NCI-H2081 treated with DMSO at 0.1 percent for 48 hours (cell line): ENCODE measurements at places on chromosomes 7 and 10.

DNA sequence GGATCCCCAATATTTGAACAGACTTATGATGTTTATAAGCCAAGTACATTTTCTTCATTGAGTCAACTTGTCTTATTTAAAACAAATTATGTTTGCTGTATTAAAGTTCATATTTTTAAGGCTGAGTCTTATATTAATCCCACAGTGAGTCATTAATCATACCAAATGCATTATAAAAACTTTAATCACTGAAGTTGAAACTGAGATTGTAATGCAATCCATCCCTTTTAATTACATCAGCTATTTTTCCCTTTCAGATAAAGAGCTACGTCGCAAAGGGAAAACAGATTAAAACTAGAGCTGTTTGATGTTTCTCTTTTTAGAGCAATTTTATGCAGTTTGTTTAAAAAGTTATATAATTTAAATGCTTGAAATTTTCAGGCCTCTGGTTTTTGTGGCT is 183.0 kb downstream of the ARID5B start:
- DNase-seq = no peak

- no peak for DNase-seq
Observed at GRCh38 chr10:128491686-128492085, 365.5 kb upstream of the MKI67 start.

GRCh38 chr7:123836656-123837055 is 8.3 kb upstream of the HYAL4 start:
- DNase-seq = no peak

GRCh38 chr10:13536674-13537366 is 8.0 kb upstream of the BEND7 start:
- no peak for DNase-seq

- DNase-seq = no peak
Observed at GRCh38 chr7:1996816-1997215, 235.9 kb downstream of the MAD1L1 start.

GRCh38 chr10:52950578-52950977 is 178.0 kb upstream of the MBL2 start:
- no peak for DNase-seq

DNA sequence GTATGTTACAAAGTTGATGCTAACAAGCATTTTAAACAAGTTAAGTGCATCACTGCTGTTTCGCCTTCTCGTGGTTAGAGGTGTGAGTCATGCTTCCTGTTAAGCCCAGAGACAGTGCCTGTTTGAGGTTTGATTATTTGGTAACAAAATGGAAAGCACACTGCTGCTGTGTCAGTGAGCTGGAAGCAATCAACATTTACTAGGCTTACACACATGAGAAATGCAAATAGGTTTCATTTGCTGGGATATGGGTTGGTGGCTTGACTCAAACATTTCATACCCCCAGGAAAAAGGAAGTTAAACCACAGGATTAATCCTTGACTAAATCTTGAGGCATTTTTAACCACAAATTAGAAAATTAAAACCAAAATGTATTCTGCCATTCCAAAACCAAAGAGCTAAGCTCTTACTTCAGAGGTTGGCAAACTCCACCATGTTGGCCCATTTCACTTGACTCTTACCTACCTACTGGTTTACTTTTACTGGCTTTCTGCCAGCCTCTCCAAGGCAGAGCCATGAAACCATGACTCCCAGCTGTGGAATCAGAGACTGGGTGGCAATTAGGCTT is 139.2 kb downstream of the ETV1 start:
- DNase-seq = peak; percentile 87
